Myocyte (in vitro differentiated cells): ENCODE measurements at places on chromosomes 16 and 17.
A peak's percentile ranks its signal among the peaks of the same experiment; 100 is the strongest.

DNA sequence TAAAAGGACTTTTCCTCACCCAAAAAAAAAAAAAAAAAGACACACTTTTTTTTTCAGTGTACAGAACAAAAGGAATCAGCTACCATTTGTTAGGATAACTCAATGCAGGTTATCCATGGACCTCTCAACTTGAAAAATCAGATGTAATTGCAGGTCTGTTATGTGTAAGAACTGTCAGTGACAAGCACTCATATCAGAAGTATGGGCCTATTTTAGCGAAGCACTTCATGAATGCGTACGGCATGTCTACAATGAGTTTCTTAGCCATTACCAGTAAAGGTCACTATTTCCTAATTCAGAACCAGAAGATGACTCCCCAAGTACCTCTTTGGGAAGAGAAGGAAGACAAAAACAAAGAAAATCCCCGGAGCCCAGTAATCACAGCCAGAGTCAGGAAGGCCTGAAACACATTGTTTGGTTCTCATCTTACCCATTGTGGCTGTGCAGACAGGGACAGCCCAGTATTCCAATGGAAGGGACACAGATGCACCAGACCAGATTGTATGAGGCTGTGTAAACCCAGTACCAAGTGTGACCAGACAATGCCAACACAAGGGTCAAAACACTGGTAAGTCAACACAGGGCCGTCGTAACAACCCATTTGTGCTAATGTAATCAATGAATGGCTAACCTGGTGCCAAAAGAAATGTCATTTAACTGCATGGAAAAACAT lies 188.0 kb downstream of the PMP22 start:
- no peak for DNase-seq

DNA sequence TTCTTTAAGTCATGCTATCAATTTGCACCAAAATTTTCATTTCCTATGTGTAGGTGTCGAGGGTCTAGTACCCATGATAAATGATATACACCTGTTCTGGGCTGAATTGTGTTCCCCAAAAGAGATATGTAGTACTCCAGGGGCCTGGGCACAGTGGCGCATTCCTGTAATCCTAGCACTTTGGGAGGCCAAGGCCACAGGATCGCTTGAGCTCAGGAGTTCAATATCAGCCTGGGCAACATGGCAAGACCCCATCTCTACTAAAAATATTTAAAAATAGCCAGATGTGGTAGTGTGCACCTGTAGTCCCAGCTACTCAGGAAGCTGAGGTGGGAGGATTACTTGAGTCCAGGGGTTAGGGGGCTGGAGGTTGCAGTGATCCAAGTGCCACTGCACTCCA lies 23.5 kb upstream of the KANSL1 start:
- DNase-seq, result no peak

DNA sequence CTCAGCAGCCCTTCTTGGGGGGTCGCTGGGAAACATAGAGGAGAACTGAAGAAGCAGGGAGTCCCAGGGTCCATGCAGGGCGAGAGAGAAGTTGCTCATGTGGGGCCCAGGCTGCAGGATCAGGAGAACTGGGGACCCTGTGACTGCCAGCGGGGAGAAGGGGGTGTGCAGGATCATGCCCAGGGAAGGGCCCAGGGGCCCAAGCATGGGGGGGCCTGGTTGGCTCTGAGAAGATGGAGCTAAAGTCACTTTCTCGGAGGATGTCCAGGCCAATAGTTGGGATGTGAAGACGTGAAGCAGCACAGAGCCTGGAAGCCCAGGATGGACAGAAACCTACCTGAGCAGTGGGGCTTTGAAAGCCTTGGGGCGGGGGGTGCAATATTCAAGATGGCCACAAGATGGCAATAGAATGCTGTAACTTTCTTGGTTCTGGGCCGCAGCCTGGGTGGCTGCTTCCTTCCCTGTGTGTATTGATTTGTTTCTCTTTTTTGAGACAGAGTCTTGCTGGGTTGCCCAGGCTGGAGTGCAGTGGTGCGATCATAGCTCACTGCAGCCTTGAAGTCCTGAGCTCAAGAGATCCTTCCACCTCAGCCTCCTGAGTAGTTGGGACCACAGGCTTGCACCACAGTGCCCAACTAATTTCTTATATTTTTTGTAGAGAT lies 3.4 kb downstream of the STH start:
- DNase-seq, result peak; percentile 71

DNA sequence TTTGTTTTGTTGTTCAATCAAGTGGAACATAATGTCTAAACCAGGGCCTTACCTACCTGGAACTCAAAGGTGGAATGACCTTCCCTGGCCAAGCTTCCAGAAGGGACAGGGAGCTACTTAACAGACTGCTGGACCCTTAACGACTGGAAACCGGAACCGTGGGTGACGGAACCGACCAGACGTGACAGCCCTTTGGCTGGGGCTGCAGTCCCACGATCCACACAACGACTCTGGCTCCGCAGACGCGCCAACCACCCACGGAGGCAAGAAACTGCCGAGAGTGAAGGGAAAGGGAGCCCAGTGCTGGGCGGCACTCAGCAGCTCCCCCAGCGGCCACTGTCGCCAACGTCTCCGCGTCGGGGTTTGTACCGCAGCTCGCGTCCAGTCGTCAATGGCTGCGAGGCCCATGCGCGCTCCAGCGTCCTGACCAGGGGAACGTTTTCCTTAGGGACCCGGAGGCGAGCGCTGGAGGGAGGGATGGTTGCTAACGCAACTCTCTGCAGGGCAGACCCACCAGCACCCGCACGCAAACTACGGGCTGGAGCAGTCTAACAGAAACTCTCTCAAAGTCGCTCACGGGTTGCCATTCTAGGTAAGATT lies 5.5 kb upstream of the KIF22 start:
- DNase-seq, result no peak

DNA sequence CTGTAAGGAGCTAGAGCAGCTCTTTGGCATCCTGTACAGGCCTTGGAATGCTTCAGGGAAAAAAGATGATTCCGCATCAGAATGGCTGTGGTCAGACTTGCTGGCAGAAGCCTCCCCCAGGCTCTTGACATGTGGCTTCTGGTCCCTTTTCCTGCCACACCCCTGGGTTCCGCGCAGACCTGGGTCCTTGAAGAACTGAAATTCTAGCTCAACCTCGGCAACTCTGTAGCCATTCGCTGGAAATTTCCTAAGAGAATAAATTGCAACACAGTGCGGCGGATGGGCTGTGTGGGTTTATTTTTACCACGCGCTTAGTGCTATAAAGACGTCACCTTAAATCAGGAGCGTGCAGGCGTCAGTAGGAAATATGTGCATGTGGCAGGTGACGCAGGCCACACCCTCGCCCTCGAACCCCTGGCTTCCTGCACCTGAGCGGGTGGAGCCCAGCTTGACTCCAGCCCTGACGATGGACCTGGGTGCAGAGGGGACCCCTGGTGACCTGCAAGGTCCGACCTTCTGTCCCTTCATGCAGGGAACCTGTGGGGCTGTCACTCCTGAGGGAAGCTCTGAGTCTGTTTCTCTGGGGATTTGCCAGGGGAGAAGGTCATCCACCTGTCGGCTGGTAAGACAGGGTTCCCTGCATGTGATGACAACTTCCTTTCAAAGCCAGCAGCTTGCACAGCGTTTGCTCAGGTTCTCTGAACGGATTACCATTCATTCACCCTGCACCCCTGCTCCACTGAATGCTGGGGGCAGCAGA lies 46.3 kb downstream of the METRNL start:
- DNase-seq, result no peak

GRCh38 chr16:84253173-84253572 lies 13.4 kb upstream of the KCNG4 start:
- DNase-seq, result no peak

DNA sequence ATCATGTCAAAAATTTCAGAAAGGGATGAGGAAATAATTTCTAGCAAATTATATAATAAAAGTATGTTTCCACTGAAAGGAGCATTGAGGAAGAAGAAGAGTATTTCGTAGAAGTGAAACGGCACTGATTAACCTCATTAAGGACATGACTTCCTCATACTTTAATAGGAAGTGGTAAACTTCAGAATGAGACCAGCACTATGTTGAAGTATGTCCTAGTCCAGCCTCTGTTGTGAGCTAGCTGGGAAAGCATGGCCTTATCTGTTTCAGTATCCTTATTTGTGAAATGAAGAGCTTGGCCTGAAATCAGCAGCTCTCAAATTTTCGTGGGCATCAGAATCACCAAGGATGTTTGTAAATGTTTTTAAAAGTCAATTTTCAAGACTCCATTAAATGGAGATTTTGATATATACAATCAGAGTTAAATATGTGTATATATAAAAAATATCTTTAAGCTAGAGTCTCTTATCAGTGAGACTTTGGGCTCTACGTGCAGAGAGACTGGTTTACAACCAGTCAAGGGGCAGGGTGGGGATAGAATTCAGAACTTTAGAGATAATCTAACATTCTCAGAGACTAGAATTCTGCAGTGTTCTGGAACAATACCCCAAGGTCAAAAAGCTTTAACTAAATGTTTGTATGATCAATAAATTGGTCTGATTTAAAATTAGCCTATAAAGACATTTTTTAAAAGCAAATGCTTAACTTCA lies 365.4 kb downstream of the CDH13 start:
- DNase-seq, result no peak

DNA sequence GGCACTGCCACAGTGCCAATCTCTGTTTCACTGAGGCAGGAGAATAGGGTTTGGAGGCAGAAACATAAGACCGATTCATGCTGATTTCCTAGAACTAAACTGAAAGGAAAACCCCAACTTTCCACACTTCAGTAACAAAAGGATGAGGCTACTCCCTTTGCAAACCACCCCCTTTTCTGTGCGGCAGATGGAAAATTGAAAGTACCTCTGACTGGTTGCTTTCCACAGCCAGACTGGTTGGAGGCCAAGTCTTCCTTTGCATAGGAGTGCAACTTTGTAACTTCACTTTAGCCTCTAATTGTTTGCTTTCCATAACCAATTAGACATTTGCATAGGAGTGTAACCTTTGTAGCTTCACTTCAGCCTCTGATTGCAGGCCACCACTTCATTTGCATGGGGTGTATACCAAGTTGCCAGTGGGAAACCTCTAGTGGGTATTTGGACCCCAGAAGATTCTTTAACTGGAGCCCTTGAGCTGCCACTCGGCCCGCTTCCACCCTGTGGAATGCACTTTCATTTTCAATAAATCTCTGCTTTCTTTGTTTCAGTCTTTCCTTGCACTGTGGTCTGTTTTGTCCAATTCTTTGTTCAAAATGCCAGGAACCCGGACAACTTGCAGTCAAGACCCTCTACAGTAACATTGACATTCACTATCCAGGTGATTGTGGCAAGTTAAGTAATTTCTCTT lies 252.0 kb downstream of the UTP18 start:
- no peak for DNase-seq
